NCI-H2081 treated with DMSO at 0.1 percent for 48 hours (cell line): ENCODE measurements at places on chromosomes 16 and 17.

DNA sequence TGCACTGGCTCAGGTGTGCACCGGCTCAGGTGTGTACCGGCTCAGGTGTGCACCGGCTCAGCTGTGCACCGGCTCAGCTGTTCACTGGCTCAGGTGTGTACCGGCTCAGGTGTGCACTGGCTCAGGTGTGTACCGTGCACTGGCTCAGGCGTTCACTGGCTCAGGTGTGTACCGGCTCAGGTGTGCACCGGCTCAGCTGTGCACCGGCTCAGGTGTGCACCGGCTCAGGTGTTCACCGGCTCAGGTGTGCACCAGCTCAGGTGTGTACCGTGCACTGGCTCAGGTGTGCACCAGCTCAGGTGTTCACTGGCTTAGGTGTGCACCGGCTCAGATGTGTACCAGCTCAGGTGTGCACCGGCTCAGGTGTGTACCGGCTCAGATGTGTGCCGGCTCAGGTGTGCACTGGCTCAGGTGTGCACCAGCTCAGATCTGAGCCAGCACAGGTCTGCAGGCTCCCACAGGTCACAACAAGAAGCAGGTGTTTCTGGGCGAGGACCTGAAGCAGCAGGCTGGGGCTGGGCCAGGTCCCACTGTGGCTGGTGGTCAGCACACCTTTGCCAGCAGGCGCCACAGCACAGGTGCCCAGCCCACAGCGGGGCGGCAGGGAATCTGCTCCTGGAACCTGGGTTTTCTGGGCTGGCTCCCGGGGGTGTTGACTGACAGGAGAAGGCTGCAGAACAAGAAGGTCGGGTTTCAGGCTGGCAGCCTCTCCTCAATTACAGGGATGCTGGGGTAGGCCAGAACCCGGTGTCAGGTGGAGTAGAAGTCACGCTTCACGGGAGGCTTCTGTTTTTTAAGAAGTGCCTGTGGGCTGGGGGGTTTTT is 17.2 kb downstream of the METRNL start:
- no peak for DNase-seq

DNA sequence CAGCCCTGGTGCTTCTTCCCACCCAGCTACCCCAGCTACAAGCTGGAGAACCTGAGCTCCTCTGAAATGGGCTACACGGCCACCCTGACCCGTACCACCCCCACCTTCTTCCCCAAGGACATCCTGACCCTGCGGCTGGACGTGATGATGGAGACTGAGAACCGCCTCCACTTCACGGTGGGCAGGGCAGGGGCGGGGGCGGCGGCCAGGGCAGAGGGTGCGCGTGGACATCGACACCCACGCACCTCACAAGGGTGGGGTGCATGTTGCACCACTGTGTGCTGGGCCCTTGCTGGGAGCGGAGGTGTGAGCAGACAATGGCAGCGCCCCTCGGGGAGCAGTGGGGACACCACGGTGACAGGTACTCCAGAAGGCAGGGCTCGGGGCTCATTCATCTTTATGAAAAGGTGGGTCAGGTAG is 3.6 kb downstream of the GAA start:
- DNase-seq, result no peak

- DNase-seq, result no peak
Observed at GRCh38 chr17:57211543-57211942, 44.8 kb upstream of the MSI2 start.

- DNase-seq, result no peak
Observed at GRCh38 chr16:73036074-73036826, 11.7 kb downstream of the ZFHX3 start.

DNA sequence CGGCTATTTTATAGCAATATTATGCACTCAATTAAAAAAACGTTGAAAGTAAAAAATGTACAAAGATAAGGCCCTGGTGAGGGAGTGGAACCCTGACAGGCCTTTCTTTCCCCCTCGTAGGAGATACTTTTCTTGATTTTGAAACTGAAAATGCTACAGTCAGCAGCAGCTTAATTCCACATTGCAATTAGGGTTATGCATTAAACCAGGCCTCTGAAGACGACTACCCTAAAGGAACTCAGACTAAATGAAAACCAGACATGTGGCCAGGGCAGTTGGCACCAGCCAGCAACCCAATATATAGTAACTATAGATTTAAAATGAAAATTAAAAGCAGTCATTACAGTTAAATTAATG is 463.2 kb upstream of the MAF start:
- no peak for DNase-seq
